HT-29 (cell line): ENCODE measurements at places on chromosomes 4 and X.

DNA sequence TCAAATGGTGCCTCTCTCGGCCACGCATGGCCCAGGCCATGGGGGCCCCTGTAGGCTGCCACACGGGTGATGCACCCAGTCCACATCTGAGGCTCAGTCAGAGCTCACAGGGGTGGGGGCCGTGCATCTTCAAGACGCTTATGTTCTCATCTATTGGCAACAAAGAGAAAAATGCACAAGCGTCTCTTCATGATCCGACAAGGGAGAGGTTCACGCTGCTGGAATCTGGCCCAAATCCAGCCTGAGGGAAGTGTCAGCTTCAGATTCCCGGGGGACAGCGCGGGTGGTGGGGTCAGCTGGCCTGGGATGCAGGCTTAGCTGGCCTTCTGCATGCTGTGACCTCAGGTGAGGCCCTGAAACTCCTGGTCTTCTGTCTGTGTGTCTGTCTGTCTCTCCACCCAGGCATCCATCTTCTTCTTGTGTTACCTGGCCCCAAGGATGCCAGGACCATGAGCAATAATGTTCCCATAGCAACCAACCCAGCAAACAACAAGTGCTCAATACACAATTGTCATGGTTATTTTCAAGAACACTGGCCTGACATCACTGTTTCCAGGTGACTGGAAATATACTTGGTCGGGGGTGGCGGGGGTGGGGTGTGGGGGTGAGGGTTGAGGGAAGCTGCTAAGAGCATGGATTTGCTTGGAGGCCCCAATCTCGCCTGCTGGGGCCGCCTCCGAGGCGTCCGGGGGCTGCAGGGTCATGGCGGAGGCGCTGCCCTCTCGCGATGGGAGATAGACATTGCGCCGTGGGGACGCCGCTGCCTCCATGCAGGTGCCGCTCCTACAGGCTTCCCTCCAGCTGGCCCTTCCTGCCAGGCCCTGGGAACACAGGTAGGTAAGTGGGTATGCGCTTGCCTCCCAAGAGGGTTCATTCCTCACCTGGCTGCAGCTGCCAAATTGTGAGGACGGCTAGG, 48.3 kb downstream of the ABLIM2 start:
- peak; percentile 48 for DNase-seq

DNA sequence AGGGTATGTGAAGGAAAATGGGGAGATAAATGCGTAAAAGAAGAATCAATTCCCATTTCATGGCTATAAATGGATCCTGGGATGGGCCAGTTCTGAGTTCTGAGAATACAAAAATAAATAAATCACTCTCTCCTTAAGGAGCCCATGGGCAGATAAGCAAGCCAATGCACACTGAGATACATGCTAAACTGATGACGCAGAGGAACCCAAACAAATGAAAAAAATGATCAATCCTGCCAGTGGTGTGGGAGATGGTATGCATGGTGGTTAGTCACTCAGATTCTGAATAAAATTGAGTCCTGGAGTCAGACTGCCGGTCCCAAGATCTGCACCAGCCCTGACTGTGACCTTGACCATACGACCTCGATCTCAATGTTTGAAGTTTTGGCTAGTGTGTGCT, 59.7 kb downstream of the NEIL3 start:
- no peak for DNase-seq

- no peak for DNase-seq
Measured at GRCh38 chrX:53184836-53185235, 40.2 kb downstream of the KDM5C start.

- no peak for DNase-seq
Measured at GRCh38 chrX:105758754-105759153, 63.6 kb upstream of the NRK start.

DNA sequence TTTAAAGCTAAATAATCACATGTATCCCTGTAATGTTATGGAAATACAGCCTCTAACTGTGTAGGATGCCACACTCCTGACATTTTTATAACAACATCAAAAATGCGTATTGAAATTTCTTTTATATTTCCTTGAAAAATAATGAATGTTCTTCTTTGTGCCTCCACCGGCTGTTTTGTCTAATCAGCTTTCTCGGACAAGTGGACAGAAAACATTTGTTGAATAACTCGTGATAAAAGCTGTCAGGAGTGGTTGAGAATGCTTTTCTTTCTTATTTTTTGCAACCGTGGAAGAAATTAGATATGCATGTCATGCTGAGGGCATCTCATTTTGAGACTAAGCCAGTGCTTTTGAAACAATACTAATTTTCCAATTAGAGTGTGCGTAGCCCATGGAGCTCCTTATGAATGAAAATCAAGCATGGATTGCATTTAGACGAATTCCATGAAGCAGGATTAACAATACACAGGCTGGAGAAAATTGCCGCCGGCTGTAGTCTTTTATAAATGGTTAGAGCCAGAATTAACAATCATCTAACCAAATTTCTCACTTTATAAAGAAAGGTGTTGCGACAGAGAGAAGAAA, 614.5 kb upstream of the LCORL start:
- no peak for DNase-seq

DNA sequence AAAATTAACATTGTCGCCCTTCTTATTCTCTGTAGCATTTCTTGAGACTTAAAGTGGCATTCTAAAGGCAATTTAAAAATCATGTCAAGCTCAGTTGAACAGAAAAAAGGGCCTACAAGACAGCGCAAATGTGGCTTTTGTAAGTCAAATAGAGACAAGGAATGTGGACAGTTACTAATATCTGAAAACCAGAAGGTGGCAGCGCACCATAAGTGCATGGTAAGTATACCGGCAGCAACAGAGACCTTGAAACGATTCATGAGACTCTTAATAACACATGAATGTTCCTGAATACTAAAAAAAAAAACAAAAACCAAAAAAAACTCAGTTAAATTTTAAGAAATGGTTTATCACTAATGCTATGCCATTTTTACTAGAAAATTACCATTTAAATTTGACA, 82.4 kb upstream of the HPRT1 start:
- DNase-seq = peak; percentile 32

- DNase-seq = no peak
Measured at GRCh38 chr4:183746305-183747229, 87.5 kb downstream of the TRAPPC11 start.

- peak; percentile 85 for DNase-seq
Measured at GRCh38 chr4:12852338-12853307, 631.5 kb downstream of the RAB28 start.

DNA sequence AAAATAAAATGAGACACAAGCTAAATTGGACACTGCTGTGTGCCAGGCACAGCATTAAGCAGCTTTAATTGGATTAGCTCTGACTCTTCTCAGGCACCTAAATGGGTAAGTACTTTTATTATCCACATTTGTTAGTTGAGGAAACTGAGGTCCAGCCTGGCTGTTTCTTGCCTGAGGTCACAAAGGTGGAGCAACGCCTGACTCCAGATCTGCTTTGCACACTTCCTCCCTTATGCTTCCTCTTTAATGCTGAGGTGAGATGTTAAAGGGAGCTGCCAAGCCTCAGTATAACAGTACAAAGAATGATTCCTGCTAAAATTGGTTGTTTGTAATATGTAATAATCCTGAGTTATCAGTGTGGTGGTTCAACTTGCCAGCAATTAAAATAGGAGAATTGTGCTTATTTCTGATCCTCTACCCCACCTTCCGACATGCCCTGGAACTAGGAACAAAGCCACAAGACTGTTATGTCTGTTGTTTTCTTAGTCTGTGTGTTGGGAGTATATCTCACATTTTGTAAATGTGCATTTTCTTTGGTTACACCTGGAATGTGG, 74.4 kb downstream of the AFF1 start:
- DNase-seq = no peak

- DNase-seq = no peak
Measured at GRCh38 chr4:32206756-32207155, 1486.6 kb downstream of the PCDH7 start.

GRCh38 chr4:153232768-153233167, 28.5 kb downstream of the TRIM2 start:
- peak; percentile 63 for DNase-seq

DNA sequence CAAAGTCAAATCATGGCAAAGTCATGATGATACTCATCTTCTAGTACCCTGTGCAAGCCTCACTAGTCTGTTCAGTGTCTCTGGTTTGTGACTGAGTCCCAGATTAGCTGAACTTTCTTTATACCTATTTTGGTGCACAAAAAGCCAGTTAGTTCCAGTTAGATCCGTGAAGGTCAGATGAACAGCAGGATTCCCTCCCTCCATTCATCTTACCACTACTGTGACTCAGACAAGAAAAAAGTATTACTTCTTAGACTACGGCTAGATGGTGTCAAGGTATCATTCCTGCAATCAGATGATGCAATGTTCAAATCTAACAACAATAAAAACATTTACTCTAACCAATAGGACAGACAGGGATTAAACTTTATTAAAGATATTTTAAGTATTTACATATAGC, 30.4 kb downstream of the ARHGEF6 start:
- no peak for DNase-seq

GRCh38 chr4:66887061-66887460, 658.2 kb downstream of the CENPC start:
- DNase-seq = no peak

GRCh38 chr4:138305050-138305449, 62.9 kb upstream of the SLC7A11 start:
- no peak for DNase-seq

DNA sequence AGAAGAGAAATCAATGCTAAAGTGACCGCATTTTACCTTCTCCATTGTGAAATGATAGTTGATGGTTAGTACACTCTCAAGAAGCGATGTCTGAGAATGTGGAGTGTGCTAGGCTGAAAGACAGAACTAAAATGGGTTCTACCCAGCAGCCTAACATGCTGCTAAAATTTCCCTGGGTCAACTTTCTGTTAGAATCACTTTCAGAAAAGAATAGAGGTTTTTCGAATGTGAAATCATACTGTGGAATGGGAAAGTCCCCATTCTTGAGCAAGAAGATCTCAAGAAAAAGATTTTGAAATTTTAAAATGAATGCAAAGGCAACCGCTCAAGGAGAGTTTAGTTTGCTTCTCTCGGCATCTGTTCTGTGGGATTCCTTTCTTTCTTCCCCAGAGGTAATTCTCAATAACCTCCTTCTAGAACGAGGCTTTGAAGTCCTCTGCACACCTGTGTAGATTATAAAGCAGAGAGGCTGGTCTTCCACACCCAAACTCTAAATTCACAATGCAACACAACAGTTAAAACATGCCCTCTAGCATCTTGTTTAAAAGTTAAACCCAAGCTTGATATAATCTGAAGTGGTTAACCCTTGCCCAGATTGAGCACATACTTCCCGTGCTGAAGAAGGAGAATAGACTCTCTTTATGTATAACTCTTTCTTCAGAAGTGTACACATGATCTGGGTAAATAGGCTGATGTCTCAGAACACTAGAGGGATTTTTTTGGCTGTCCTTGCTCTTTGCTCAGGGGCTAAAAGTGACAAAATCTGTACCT, 208.7 kb upstream of the KLF3 start:
- DNase-seq = peak; percentile 26

- DNase-seq = no peak
Measured at GRCh38 chr4:997375-998071, 4.3 kb upstream of the SLC26A1 start.

DNA sequence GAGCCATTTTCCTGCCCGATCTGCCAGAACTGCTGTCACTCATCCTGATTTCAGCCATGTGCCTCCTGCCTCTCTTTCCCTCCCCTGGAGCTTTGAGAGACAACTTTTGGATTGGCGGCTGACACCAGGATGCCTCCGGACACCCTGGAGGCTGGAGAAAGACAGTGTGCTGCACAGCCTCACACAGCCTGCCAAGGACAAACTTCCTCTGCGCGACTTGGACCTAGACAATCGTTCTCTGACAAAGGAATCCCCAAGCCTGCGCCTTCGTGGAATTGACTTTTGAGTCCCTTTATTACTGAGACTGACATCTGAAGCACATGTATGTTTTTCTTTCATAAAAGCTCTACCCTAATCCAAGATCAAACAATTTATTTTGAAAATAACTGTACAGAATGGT, 10.8 kb upstream of the LDB2 start:
- no peak for DNase-seq

GRCh38 chr4:184890499-184890898, 64.7 kb upstream of the ACSL1 start:
- no peak for DNase-seq

DNA sequence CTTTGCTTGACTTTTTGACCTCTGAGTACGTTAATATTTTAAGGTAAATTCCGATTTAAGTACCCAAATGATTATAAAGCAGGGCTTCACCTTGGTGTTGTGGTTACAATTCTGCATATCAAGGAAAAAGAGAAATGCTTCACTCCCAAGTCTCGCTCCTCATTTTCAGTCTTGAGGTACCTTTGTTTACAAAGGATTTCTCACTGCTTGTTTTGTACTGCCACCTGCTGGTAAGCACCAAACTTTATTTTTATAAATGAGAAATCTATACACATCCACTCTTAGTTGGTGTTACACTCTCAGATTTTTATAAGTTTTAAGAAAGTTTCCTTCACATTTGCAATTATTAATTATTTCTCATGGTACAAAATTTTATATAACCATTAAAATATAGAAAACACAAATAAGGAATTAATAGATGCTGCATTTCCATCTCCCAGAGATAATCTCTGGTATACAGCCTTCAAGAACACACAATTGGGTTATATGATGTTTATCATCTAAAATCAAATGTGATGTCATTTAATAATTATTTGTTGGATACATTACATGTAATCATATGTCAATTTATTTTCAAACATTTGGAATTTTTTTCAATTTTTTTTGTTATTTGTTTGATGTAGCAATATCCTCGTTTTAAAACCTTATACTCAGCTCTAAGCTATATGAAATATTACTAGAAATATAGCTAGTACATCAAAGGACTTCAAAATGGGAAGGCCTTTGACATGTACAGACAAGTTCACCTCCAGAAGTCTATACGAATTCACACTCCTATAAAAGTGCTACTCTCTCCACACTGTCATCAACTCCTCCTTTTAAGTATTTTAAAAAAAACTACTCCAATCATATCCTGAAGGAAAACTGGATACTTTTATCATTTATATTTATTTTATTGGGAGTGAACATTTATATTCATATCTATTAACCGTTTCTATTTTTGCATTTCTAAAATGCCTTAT, 179.9 kb downstream of the KCNIP4 start:
- peak; percentile 77 for DNase-seq

GRCh38 chr4:35138449-35138848, 1105.9 kb downstream of the ARAP2 start:
- DNase-seq = no peak

DNA sequence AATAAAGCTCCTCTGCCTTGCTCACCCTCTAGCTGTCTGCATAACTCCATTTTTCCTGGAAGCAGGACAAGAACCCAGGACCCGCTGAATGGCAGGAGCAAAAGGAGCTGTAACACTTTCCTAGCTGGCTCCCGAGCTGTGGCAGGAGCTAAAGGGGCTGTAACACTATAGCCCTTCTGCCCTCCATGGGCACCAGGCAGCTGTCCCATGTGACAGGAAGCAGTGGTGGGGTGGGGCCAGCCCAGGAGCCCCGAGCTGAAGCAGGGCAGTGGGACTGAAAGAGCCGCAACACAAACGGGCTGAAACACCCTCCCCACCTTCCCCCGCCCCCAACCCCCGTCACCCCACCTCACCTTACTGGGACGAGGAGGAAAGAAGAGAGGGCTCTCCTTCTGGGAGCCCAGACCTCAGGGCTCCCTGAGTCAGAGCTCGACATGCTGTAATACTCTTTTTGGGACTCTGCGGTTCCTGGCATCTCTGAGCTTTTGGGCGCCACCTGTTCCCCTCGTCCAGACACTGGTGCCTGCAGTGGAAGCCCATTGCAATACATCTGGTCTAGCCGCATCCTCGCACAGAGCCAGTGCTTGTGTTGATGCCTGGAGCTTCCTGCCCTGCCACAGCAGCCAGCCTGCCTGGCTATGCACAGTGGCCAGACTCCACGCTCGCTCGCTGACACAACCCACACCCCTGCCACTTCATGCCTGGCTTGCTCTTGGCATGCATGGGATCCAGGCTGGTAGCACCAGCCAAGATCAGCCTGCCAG, 39.4 kb downstream of the PPM1K start:
- no peak for DNase-seq

- DNase-seq = no peak
Measured at GRCh38 chrX:153778181-153778580, 2.7 kb upstream of the SRPK3 start.
